Activated CD4-positive, alpha-beta memory T cell treated with anti-CD3 and anti-CD28 coated beads, Interleukin-2, amount 10 ng/mL, durations not matched to agents 7 days and 5 days (primary cell): ENCODE measurements at places on chromosomes 5 and 9. TPM values are rescaled to one million over a fixed set of nuclear protein-coding genes. Genes with fewer than 3 reads are reported as not detected.

DNA sequence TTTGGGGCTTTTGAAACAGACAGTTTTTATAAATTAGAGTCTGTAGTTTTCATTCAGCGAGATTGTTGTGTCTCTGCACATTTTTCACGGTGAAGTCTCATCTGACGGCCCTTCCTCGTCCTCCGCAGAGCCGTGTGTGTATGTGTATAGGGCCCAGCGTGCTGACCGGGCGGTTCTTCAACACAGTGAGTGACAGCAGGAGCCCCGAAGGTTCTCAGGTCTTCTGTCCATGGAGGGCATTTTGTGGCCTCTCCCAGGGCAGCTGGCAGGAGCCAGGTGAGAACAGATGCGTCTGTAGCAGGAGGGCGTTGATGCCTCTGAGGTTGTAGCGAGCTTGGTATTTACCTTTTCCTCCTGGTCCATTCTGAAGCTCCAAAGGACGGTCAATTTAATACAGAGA, 116.0 kb upstream of the LPCAT1 start:
- DNase-seq, result no peak

GRCh38 chr5:33275921-33276627, 164.7 kb upstream of the TARS1 start:
- DNase-seq, result no peak

DNA sequence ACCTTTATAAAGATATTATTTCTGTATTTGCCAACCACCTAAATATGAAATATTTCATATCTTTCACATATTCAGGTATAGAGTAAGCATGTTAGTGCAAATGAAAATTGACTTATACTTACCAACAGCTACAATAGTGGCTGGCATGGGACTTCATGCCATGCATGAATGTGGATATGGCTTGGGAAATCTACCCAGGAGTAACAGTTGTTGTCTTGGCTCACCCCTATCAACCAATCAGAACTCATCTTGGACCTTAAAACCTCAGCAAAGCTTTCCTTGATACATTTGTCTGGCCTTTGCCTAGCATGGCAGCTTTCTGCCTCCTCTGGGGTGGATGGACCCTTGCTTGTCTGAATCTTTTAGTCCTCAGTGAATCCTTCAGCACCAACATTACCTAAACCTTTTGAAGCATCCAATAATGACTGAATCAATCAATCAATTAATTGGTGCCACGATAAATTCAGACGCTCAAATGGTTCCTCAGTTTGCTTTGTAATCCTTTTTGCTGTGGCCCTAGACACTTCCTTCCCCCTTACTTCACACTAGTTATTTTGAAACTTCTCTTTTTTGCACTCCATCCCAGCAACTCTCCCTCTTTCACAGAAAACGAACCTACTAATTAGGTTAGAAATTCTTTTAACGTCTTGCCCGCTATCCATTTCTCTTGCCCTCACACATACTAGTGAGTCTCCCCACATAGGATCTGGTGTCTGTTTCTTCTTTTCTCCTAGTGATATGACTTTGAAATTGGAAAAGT, 132.3 kb upstream of the ZNF608 start:
- no peak for DNase-seq

GRCh38 chr5:111069839-111070238, 1.7 kb upstream of the TSLP start:
- DNase-seq, result no peak

- DNase-seq, result no peak
Observed at GRCh38 chr5:125890511-125890931, 532.7 kb upstream of the GRAMD2B start.

- no peak for DNase-seq
Observed at GRCh38 chr5:3175416-3175815, 420.2 kb upstream of the IRX1 start.

DNA sequence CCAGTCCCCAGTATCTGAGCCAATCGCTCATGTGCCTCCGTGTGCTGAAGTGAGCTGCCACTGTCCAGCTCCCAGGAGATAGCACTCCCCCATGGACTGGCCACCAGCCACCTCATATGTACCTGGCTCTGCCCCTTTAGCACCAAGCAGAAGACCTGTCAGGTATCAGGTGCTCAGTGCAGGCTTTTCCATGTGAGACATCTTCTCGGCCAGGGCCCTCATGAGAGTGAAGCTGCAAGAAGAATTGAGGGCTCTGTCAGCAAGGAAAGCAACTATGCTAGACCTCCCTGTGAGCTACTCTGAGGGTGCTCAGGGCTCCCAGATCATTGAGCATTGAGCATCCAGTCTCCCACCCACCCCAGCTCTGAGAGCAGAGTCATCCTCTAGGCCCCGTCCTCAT, 264.2 kb upstream of the ADAMTS16 start:
- DNase-seq, result no peak

- no peak for DNase-seq
Observed at GRCh38 chr9:9016597-9016996, 1217.0 kb upstream of the DMAC1 start.

DNA sequence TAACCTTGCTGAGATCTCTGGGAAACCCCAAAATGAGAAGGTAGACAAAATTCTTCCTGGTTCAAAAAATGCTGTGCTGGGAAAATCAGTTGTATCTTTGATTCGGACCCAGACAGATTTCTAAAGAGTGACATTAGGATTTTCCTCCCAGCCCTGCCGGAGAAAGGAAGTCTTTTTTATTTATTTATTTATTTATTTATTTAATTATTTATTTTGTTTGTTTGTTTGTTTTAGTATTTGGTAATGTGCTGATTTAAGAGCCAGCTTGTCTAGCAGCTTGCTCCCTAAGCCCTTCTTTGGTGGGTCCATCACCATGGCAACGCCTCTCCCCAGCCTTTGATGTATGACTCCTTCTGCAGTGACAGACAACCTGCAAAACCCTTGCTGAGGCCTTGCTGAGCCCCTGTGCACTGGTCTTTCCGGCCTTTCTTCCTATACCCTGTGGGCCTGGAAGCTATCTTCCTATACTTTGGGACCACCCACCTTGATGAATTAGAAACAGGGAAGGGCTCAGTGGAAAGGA, 60.6 kb upstream of the AFAP1L1 start:
- no peak for DNase-seq

- DNase-seq, result no peak
Observed at GRCh38 chr5:15573590-15573989, 73.6 kb downstream of the FBXL7 start.

GRCh38 chr5:42309865-42310264, 113.4 kb upstream of the GHR start:
- DNase-seq, result no peak

DNA sequence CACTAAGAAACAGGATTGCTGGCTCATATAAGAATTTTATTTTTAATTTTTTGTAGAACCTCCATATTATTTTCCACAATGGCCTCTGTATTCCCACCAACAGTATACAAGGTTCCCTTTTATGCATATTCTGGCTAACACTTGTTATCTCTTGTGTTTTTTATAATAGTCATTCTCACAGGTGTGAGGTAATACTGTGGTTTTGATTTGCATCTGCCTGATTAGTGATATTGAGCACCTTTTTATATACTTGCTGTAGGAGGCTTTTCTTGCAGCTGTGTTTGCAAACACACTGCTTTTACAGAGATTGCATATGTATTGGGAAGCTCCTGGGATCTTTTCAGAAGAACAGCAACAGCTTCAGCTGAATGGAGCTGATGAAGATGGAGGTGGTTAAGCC, 164.8 kb downstream of the DEPDC1B start:
- no peak for DNase-seq

GRCh38 chr9:12906646-12907045, 131.8 kb downstream of the LURAP1L start:
- DNase-seq, result no peak

DNA sequence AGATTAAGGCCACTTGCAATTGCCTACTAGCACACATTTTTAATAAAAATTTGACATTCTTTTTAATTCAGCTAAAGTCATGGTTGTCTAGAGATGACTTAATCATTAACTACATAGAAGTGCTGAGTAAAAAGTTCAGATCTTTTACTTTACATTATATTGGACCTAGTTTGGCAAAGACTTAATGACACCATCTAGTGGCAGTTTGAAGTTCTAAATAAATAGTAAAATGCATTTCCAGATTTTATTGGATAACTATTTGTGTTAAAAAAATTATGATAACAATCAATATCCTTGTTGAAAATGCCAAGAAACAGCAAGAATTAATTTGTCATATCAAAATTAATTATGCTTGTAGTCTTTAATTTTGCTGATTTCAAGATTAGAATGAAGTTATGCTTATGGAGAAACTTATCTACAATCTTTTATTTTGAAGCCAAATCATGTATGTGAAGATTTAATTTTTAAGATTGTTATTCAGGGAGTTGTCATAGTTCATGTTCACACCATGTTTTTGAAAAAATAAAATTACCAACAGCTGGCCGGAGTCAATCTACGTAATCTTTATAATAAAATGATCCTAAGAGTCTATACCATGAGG, 69.6 kb upstream of the PJA2 start:
- no peak for DNase-seq

DNA sequence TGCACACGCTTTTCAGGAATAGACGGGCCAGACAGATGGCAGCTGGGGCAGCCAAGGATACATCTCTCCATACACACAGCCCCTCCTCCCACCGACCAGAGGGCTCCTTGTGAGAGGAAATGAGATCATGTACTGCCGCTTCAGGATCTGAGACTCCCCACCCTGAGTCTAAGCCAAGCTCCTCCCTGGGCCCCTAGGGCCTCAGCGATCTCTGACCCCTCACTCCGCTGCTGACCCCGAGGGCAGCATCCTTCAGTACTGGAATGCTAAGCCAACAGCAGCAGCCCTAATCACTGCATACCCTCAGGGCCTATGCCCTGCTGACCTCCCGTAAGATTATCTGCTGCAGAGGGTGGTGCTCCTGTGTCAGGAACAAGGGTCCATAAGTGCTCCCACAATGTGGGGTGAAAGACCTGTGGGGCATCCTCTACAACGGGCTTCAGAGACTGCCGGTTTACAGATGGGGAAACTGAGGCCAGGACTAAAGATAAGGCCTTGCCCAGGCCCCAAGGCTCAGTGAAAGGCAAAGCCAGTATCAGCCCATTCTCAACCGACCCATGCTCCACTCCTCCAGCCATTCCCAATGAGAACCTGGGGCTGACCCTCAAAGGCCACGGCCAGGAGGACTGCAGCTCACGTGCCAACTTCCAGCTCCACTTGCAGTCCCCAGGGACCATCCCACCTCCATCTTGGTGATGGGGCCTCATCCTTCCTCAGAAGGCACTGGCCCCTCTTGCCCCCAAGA, 37.5 kb downstream of the BICD2 start:
- DNase-seq, result peak; percentile 7

GRCh38 chr9:14277761-14278160, 36.2 kb downstream of the NFIB start:
- no peak for DNase-seq

DNA sequence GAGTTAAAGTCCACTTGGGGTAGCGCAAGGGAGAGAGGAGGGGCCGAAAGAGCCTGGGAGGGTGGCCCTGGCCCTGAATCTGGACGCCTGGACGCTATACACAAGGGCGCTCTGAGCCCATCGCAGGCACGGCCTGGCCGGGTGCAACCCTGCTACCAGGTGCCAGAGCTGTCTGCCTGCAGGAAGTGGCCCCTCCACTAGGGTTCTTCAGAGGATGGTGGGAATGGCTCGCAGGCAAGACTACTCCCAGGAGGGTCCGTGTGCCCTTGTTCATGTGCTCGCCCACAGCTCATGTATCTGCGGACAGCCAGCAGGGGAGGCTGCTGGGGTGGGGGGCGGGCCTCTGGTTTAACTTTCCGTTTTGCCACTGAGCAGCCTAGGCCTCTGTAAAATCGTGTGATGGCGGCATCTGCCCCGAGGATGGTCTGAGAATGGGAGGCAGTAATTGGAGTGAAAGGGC, 1.4 kb upstream of the NKD2 start:
- DNase-seq, result no peak

The FBXW2 gene
- total RNA-seq, result 90.0 TPM

The IL13 gene
- total RNA-seq, result 36.6 TPM

The ADCY2 gene
- not detected for total RNA-seq

The SPATA31E1 gene
- total RNA-seq, result not detected

The PTGS1 gene
- 0.20 TPM for total RNA-seq
